ENCODE measurements at places on chromosomes 2 and 18.

- H3K4me1 ChIP-seq = no peaks in the 10 kb centered on the region
- no peak overlapping the region for H3K27ac ChIP-seq
- no peaks in the 10 kb centered on the region for H3K36me3 ChIP-seq
- no peaks in the 10 kb centered on the region for H3K27me3 ChIP-seq
- DNase-seq = no peak
- no peak overlapping the region for H3K4me3 ChIP-seq
Measured at GRCh38 chr2:189514104-189514503, 66.5 kb downstream of the SLC40A1 start.

GRCh38 chr2:11377928-11378545, 33.6 kb upstream of the ROCK2 start:
- H3K27me3 ChIP-seq = no peaks in the 10 kb centered on the region
- H3K27ac ChIP-seq = peak overlapping the region; percentile 56
- H3K4me3 ChIP-seq = no peak overlapping the region
- H3K36me3 ChIP-seq = no peaks in the 10 kb centered on the region

DNA sequence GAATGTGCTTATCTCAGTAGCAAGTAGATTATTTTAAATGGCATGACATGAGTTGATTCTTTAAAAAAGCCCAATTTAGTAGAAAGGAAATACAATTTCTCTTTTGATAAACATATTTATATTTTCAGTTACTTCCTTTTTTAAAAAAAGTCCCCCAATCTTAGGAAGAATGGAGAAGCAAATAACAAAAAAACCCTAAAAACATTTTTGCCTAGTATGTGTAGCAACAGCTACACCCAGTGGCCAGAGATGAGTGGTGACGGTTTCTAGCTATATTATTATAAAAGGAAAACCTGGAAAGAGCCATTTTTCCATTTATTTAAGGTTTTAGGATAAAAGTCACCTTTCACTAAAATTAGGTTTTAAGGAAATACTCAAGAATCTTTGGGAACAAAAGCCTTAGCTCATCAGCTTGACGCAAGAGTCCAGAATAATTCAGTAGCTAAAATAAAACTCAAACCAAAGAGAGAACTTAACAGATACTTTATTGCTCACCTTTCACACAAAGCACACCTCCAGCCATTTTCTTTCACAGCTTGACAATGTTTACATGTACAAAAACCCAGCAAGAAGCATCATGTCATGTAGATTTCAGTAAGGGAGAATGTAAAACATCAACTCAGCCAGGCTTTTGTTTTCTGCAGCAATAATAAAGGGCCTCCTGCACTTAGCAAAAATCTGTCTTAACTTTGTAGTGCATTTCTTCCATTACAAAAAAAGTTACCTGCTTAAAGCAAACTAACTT, 15.7 kb downstream of the FAM98A start:
- no peaks in the 10 kb centered on the region for H3K4me1 ChIP-seq
- no peak overlapping the region for H3K27ac ChIP-seq
- H3K36me3 ChIP-seq = no peaks in the 10 kb centered on the region
- no peak for DNase-seq
- no peak overlapping the region for H3K4me3 ChIP-seq

DNA sequence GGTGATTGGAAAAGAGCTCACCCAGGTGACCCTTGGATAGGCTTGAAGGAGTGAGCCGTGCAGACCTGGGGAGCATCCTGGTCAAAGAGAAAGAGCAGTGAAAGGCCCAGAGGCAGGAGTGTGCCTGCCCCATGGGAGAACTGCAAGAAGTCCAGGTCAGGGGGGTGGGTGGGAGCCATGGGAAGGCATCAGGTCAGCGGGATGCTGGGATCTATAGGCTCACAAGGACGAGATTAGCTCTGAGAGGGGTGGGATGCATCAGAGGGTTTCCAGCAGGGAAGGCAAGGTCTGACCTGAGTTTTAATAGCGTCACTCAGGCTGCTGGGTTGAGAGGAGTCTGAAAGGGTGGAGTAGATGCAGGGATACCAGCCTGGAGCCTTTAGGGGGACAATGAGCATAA, 158.6 kb downstream of the SMAD7 start:
- H3K4me1 ChIP-seq = no peaks in the 10 kb centered on the region
- no peaks in the 10 kb centered on the region for H3K27me3 ChIP-seq
- H3K36me3 ChIP-seq = no peaks in the 10 kb centered on the region
- DNase-seq = no peak
- no peak overlapping the region for H3K4me3 ChIP-seq

DNA sequence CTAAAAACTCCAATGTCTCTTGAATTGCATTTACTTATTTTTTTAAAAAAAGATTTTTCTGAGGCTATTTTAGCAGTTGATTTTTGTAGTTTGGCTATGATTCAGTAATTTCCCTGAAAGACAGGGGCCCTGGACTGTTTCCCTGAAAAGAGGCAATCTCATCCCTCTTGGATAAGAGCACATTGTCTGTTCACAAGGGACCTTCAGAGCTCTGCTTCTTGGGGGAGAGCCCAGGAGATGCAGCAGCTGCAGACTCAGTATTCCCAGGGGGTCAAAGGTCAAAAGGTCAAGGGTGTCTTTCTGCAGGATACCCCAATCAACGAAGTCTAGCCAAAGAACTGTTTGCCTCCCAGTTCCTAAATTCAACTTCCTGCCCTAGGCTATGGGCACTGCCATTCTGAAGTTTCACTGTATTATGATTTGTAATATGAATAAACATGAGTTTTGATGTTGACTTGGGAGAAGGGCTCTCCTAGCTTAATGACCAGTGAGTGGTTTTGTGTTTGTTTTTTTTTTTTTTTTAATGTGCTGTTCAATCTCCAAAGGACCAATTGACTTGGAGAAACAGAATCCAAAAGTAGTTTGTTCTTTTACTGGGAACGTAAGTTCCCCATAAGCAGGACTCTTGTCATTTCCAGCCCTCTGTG, 157.0 kb upstream of the SERPINE2 start:
- DNase-seq = no peak
- no peaks in the 10 kb centered on the region for H3K36me3 ChIP-seq
- H3K4me3 ChIP-seq = no peak overlapping the region

DNA sequence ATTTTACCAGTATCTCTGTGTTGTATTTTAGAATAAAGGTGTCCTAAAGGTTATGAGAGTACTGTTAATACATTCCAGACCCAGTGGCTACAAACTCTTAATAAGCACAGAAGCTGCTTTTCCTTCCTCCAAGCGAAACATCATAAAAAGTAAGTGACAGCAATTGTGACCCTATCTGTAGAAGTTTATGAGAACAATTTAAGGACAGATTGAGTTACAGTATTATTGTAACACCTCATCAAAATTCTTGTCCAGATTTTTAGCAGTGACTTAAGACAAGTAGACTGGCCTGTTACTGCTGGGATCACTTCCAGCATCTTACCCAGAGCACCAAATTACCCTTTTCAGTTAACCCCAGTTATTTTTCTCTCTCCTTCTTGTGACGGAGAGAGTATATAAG, 154.6 kb downstream of the ERBB4 start:
- no peaks in the 10 kb centered on the region for H3K27me3 ChIP-seq
- no peaks in the 10 kb centered on the region for H3K4me1 ChIP-seq
- no peaks in the 10 kb centered on the region for H3K36me3 ChIP-seq
- H3K4me3 ChIP-seq = no peak overlapping the region

- no peak for DNase-seq
- H3K4me3 ChIP-seq = no peak overlapping the region
- no peak overlapping the region for H3K27ac ChIP-seq
- no peaks in the 10 kb centered on the region for H3K36me3 ChIP-seq
Measured at GRCh38 chr2:78925258-78925657, 100.2 kb upstream of the REG3G start.

GRCh38 chr2:146004462-146004861, 1484.5 kb upstream of the ZEB2 start:
- no peaks in the 10 kb centered on the region for H3K36me3 ChIP-seq
- no peak for DNase-seq
- no peak overlapping the region for H3K4me3 ChIP-seq
- no peaks in the 10 kb centered on the region for H3K27me3 ChIP-seq

GRCh38 chr2:60882971-60883753, 1.8 kb downstream of the REL start:
- no peaks in the 10 kb centered on the region for H3K36me3 ChIP-seq
- H3K4me1 ChIP-seq = no peaks in the 10 kb centered on the region
- H3K27ac ChIP-seq = peak overlapping the region; percentile 99

- no peaks in the 10 kb centered on the region for H3K4me1 ChIP-seq
- H3K27ac ChIP-seq = no peak overlapping the region
- no peak overlapping the region for H3K4me3 ChIP-seq
Measured at GRCh38 chr2:98489486-98489885, 44.8 kb downstream of the INPP4A start.

DNA sequence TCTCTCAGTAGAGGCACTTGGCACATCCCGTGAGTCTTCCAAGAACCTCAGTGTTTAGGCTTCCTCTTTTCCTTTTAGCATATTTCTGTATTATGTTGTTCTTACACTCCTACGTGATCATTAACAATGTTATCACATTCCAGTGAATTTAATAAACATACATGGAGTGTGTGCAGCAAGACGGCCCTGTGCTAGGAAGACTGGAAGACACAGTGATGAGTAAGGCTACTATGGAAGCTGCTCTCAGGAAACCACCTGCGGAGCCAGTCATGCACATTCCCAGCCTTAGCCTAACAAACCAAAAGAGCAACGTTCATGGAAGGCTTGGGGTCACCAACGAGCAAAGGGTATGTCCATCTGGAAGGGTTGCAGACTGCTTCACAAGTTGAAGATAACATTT, 103.4 kb downstream of the ETAA1 start:
- H3K4me1 ChIP-seq = no peaks in the 10 kb centered on the region
- H3K4me3 ChIP-seq = no peak overlapping the region
- H3K27ac ChIP-seq = no peak overlapping the region
- DNase-seq = no peak

- no peaks in the 10 kb centered on the region for H3K27me3 ChIP-seq
- no peaks in the 10 kb centered on the region for H3K4me1 ChIP-seq
- H3K36me3 ChIP-seq = no peaks in the 10 kb centered on the region
- H3K4me3 ChIP-seq = no peak overlapping the region
- H3K27ac ChIP-seq = no peak overlapping the region
Measured at GRCh38 chr2:205792908-205793307, 110.6 kb downstream of the NRP2 start.

GRCh38 chr2:204312105-204312504, 233.2 kb upstream of the PARD3B start:
- no peak overlapping the region for H3K27ac ChIP-seq
- H3K36me3 ChIP-seq = no peaks in the 10 kb centered on the region
- no peak for DNase-seq
- no peak overlapping the region for H3K4me3 ChIP-seq
- H3K4me1 ChIP-seq = no peaks in the 10 kb centered on the region
- no peaks in the 10 kb centered on the region for H3K27me3 ChIP-seq

GRCh38 chr18:55251254-55251971, 292.2 kb upstream of the CCDC68 start:
- no peaks in the 10 kb centered on the region for H3K36me3 ChIP-seq
- no peak overlapping the region for H3K27ac ChIP-seq
- H3K27me3 ChIP-seq = no peaks in the 10 kb centered on the region
- DNase-seq = peak; percentile 22

- no peaks in the 10 kb centered on the region for H3K27me3 ChIP-seq
- H3K4me3 ChIP-seq = no peak overlapping the region
- H3K4me1 ChIP-seq = no peaks in the 10 kb centered on the region
- DNase-seq = no peak
- no peaks in the 10 kb centered on the region for H3K36me3 ChIP-seq
- no peak overlapping the region for H3K27ac ChIP-seq
Measured at GRCh38 chr2:151315381-151315903, 26.0 kb upstream of the NMI start.

DNA sequence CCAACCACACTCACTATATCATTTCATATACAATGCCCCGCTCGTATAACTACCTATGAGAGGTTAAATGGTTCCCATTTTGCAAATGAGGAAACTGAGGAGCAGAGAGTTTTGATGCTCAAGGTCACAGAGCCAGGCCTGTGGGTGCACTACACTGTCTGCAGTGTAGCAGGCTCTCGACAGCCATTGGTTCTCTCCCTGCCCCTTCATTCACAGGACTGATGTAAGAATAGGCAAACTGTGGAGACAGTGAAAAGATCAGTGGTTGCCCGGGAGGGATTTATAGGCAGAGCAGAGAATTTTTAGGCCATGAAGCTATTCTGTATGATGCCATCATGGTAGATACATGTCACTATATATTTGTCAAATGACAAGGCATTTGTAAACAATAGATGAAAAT, 39.0 kb upstream of the LBH start:
- H3K4me3 ChIP-seq = no peak overlapping the region
- no peaks in the 10 kb centered on the region for H3K4me1 ChIP-seq
- H3K36me3 ChIP-seq = no peaks in the 10 kb centered on the region
- no peaks in the 10 kb centered on the region for H3K27me3 ChIP-seq
- H3K27ac ChIP-seq = no peak overlapping the region
- no peak for DNase-seq

DNA sequence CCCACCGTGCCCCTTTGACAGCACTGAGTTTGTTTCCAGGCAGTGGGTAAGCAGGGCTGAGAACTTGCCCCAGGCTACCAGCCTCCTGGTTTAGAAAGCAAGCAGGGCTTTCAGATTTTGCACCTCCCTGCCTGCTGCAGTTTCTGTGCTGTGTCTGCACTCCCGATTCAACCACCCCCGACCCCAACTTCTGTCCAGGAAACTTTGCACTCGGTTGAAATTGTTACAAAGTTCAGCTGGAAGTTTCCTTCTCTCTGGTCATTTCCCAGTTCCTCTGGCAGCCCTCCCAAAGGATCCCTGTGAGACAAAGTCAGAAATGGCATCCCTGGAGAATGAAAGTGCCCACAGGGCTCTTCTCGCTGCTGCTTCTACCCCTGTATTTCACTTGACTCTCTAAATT, 12.4 kb upstream of the UPP2 start:
- H3K4me1 ChIP-seq = no peaks in the 10 kb centered on the region
- H3K27ac ChIP-seq = no peak overlapping the region
- no peak for DNase-seq
- H3K36me3 ChIP-seq = no peaks in the 10 kb centered on the region
- H3K4me3 ChIP-seq = no peak overlapping the region

DNA sequence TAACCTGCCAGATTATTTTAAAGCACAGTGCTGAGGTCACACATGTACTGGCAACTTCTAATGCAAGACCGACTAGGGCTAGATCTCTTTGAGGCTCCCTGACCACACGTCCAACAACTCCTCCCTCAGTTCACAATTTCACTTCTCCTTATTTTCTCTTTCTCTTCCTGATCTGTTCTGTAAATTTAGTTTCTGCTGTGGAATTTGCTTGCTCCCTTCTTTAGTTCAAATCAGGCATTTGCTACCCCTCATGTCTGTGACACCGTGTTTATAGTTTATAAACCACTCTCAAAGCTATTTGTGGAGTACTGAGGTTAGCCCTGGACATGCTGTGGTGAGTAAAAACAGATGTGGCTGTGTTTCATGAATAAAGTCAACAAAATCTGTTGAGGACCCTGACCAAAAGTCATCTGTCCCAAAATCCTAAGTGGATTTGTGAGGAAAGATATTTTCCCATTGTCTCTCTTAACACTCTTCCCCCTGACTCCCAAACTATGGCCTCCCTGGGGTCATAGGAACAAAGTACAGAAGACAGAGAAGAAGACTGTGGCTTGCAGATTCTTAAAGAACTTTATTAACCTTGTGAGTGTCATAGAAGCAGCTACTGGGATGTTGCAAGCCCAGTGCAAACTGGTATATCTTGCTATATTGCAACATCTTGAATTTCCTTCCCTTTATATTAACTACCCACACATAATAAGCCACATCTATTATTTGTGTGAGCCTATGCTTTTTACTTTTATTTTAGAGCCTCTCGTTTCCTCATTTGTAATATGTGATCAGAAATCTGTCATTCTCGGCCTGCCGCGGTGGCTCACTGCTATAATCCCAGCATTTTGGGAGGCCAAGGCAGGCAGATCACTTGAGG, 3.5 kb upstream of the NAGK start:
- no peak overlapping the region for H3K4me3 ChIP-seq
- no peak overlapping the region for H3K27ac ChIP-seq
- no peaks in the 10 kb centered on the region for H3K27me3 ChIP-seq
- DNase-seq = no peak
- H3K4me1 ChIP-seq = no peaks in the 10 kb centered on the region

GRCh38 chr18:76689646-76690264, 132.6 kb upstream of the ZNF236 start:
- H3K27ac ChIP-seq = no peak overlapping the region
- H3K4me3 ChIP-seq = no peak overlapping the region
- no peaks in the 10 kb centered on the region for H3K36me3 ChIP-seq
- no peak for DNase-seq
